Activated CD8-positive, alpha-beta memory T cell treated with anti-CD3 and anti-CD28 coated beads for 24 hours (primary cell): ENCODE measurements at places on chromosomes 3 and 15.

- DNase-seq = no peak
These were observed 120.0 kb downstream of the PLD1 start for GRCh38 chr3:171690281-171690680.

- DNase-seq = no peak
These were observed 1.1 kb downstream of the GPR27 start for GRCh38 chr3:71754610-71755253.

DNA sequence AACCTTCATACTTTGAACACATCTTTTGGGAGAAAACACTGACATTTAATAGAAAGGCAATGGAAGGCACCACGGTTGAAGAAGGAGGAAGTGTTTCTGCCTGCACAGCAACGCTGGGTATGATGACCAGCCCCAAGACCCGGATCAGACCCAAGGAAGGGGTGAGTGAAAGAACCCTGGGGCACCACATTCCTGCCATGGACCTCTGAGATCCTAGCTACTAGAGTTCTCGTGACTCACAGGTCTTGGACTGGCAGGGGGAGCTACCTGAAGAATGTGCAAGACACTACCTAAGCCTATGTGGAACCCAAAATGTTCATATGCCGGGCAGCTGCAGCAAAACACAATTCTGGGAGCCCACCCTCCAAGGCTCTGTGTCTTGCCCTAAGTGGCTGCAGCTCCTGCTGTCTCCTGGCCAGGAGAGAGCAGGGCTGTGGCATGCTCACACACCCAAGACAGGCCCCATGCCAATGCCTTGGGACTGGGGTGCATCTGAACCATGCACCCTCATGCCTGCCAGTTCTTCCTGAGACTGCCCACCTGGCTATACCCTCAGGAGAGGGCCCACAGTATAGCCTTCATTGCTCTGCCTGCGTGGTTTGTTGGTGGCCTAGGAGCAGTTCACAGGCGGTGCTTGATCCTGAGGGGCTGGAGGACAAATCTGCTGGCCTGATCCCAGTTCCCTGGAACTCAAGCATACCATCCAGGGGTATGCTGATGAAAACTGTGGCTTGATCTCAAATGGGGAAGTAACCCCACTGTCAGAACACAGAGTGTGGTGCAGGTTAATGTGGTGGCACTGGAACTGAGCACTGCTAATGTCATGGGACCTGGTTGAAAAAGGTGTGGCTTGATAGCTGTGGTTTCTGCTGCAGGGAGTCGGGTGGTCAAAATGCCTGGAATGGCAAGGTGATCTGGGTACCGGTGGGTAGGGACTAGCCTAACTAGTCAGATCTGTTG is 353.3 kb upstream of the ARHGEF26 start:
- DNase-seq = no peak

GRCh38 chr15:72199721-72200212 is 2.2 kb upstream of the GRAMD2A start:
- DNase-seq = peak; percentile 85

DNA sequence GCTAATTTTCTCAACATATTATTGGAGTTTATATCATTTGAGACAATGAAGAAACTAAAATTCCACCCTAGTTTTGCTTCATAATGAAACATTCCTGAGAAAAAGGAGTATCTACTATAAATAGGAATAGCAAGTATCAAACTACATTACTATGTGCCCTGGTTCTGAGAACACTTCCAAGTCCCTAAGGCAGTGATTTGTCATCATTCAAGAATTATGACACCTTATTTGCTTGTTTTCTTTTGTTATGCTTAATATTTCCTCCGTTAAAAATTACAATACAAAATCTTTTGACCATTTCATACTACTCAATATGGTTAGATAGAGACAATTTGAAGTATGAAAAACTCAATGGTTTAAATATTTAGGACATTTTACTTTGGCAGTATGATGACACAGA is 707.8 kb upstream of the GOLIM4 start:
- DNase-seq = no peak

DNA sequence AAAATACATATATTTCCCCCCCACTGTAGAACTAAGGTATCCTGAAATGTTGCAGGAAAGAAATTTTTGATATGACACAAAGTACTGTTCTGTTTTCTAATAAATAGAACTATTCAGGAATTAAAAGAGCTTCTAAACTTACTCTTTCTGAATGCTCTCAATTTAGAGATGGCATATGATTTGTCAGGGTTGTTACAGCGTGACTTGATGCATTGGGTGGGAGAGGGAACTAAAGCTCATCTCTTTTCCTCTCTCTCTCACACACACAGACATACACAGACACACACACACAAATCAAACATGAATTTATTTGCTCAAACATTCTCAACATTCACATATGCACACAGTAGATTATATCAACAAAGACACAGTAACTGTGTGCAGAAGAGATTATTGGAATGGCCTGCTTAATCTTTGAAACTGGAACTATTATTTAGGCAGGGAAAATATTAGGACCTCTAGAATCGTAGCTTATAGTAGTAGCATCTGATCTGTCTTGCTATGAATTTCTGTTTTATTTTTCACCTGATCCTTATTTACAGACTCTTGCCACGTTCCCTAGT is 807.4 kb upstream of the GBE1 start:
- DNase-seq = no peak

- DNase-seq = no peak
These were observed 72.6 kb downstream of the NPTN start for GRCh38 chr15:73560501-73561117.

GRCh38 chr3:157832588-157832987 is 273.6 kb downstream of the SHOX2 start:
- no peak for DNase-seq

- DNase-seq = no peak
These were observed 276.7 kb upstream of the ARRDC4 start for GRCh38 chr15:97683831-97684230.

- no peak for DNase-seq
These were observed 27.9 kb downstream of the MUC20 start for GRCh38 chr3:195748661-195749060.

DNA sequence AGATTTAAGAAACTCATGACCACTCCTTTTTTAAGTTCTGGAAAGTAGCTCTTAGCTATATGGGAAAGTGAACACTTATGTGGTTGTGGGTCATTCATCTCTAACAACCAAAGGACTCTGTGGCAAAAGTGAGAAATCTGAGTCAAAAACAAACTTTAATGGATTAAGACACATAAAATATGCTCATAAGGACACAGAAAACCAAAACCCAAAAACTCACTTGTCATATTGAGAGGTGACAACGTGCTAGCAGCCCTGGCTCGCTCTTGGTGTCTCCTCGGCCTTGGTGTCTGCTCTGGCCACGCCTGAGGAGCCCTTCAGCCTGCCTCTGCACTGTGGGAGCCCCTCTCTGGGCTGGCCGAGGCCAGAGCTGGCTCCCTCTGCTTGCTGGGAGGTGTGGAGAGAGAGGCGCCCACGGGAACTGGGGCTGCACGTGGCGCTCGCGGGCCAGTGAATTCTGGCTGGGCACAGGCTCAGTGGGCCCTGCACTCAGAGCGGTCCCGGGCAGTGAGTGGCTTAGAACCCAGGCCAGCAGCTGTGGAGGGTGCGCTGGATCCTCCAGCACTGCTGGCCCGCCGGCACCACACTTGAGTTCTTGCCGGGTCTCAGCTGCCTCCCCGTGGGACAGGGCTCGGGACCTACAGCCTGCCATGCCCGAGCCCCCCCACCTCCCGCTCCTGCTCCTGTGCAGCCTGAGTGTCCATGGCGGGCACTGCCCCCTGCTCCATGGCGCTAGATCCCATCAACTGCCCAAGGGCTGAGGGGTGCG is 30.3 kb upstream of the SKIL start:
- no peak for DNase-seq

- no peak for DNase-seq
These were observed 8.0 kb downstream of the DCUN1D1 start for GRCh38 chr3:182972387-182972786.

GRCh38 chr3:123678108-123678511 is 93.3 kb upstream of the HACD2 start:
- no peak for DNase-seq

DNA sequence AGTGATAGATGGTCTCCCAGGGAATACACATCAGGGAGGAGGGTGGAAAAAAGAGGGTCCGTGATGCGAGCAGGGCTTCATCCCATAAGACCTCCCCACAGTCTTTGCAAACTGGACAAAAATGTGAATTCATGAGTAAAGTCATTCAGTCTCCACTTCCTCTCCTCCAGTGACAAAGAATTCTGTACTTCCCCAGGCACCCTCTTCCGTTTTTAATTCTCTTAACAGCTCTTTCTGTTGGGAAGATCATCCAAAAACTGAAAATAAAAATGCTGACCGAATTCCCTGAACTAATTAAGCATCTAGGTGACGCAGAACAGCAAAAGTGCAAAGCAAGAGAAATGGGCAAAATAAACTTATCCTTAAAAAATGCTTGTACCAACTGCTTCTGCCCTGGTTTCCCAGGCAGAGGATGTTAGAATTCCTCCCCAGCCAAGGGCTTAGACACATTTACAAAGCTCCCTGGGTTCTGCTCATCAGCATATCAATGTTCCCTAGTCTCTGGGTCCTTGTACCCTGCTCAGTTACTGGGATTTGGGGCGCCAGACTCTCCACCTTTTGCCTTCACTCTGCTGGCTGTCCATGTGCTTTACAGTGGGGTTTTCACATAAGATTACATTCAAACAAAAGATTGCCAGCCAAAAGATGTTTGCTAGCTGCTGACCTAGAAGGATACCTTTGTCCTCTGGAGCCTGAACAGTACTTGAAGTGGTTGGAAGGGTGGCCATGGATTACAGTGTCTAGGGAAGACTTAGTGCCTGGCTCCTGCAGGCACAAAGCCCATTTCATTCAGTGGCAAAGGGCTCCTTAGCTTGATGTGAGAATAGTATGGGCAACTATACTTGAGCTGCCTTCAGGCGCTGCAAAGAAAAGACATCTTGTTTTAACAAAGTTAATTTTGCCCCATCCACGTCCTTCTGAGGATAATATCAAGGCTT is 69.4 kb downstream of the ARNT2 start:
- DNase-seq = no peak

GRCh38 chr15:49466119-49466518 is 43.1 kb downstream of the FGF7 start:
- no peak for DNase-seq

- no peak for DNase-seq
These were observed 62.8 kb upstream of the CMTM8 start for GRCh38 chr3:32175607-32176197.

DNA sequence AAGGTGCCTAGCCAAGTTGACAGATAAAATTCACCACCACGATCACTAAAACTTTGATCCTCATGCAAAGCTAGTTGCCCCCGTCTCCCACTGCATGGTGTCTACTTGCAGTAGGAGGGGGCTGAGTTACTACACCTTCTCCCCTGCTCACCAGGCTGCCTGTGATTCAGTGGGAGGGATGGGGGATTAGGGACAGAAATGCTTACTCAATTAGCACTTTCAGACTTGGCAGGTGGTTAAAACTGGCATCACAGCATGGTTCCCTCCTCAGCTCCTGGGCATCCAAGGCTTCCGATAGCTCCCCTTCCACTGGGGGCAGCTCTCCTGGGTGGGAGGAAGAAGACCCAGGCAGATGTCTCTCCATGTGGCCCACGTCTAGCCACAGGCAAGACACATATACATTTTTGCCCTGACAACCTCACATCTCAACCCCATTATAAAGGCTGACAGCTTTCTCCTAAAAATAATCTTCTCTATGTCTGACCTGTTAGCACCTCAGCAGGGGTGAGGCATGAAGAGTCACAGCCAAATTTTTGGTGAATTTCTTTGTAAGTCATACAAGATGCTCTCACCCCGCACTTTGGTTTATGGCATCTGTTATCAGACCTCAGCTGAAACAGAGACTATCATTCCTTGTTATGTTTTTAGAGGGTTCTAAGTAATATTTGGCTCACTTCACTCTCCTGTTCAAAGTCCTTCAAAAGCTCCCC is 369.0 kb downstream of the SV2B start:
- no peak for DNase-seq

DNA sequence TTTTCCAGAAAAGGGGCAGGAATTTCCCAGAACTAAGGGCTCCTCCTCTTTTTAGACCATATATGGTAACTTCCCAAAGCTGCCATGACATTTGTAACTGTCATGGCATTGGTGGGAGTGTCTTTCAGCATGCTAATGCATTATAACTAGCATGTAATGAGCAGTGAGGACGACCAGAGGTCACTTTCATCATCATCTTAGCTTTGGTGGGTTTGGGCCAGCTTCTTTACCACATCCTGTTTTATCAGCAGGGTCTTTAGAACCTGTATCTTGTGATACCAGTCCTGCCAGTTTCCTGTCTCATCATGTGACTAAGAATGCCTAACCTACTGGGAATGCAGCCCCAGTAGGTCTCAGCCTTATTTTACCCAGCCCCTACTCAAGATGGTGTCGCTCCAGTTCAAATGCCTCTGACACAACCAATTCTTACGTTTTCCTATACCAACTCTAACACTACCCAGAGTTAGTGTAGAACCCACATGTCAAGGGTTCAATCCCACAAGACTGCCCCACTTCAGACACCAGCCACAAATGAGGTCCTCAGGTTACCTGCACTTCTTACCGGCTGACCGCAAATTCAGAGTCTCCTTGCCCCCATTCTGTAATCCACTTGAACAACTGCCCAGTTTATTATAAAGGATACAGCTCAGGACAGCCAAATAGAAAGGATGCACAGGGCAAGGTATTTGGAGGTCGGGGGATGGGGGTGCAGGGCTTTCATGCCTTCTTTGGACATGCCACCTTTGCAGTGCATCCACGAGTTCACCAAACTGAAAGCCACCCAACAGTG is 17.7 kb downstream of the FOXB1 start:
- no peak for DNase-seq

- DNase-seq = no peak
These were observed 22.5 kb downstream of the CDCP1 start for GRCh38 chr3:45123581-45124269.

- DNase-seq = no peak
These were observed 6.2 kb upstream of the CLASP2 start for GRCh38 chr3:33724256-33724655.

- no peak for DNase-seq
These were observed 22.9 kb upstream of the THUMPD3 start for GRCh38 chr3:9339761-9340471.
